Fibroblast of upper back skin (primary cell): ENCODE measurements at places on chromosomes 1 and 21.

GRCh38 chr1:5836776-5837440, 155.3 kb downstream of the NPHP4 start:
- DNase-seq: no peak

- DNase-seq: no peak
Measured at GRCh38 chr21:43717166-43717853, 1.6 kb upstream of the PDXK start.

DNA sequence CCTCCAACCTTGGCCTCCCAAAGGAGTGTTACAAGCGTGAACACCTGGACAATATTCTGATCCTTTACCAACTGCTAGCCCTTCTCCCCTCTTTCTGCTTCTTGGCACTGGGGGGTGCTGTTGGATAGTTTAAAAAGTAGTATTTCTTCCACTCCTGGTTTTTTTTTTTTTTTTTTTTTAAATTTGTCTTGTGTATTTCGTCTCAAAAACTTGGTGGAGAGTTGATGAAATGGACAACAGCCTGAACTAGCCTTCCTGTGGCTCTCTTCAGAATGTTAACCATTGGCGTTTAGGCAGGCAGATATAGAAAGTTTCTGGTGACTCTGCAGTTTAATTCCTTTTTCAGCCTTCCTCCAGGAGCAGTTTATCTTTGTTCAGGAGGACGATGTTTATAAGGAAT, 69.7 kb upstream of the USP24 start:
- peak; percentile 65 for DNase-seq

DNA sequence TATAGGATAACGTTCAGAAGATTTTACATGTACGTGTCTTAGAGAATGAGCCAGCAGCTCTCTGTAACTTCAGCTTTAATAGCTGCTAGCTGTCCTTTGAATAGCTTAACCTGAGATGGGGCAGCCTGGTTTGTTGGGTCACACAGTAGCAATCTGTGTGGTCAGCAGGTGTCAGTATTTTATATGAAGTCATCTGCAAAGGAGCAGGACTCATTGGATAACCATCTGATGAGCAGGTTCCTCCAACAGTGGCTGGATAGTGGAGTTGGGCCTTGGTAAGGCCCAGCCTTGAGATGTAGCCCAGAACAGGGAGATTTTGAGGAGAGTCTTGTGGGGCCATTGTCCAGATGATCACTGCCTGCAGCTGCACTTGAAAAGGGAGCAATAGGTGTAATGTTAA, 6.4 kb downstream of the GSTM5 start:
- DNase-seq: no peak

- DNase-seq: peak; percentile 40
Measured at GRCh38 chr21:41877901-41878830, 978 bp downstream of the PRDM15 start.
